Esophagus squamous epithelium (tissue), 5 donors: ENCODE measurements at places on chromosomes 2 and 18. TPM values are rescaled to one million over a fixed set of nuclear protein-coding genes. Genes with fewer than 3 reads are reported as not detected.

DNA sequence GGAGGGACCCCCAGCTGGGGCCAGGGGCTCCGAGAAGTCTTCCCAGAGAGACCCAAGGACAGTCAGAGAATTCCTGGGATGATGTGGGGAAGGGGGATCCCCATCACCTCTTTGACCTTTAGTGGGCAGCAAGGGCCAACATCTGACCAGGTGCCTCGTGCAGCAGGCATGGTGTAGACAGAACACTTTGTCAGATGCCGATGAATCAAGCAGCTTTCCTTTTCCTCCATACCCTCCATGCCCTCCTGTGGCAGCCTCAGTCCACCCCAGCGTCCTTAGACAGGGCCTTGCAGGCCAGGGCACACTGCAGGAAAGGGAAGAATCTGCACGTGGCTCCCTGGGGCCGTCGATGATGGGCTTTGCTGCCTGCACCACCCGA, 26.3 kb downstream of the GPR55 start:
- no peak overlapping the region for H3K4me3 ChIP-seq
- no peaks in the 10 kb centered on the region for H3K4me1 ChIP-seq
- H3K36me3 ChIP-seq = no peaks in the 10 kb centered on the region
- no peaks in the 10 kb centered on the region for H3K27me3 ChIP-seq

The CRYBA2 gene
- total RNA-seq = not detected

The MC5R gene
- not detected for total RNA-seq

DNA sequence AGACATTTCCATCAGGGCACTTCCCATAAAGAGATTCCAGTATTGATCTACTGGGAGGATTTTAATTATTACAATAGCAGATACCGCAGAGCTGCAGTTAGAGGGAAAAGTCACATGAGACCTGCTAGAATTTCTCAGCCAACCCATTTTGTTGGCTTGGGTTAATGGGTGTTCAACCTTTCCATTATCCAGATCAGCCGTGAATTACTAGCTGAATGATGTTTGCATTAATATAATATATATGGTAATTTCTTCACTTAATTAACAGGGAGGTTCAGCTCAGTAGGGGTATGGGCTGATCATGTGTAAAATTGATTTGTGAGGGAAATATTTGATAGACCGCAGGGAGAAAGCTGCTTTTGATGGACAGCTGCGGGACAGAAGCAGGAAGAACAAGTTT, 56.4 kb upstream of the OTX1 start:
- no peaks in the 10 kb centered on the region for H3K27me3 ChIP-seq
- no peak overlapping the region for H3K27ac ChIP-seq
- H3K4me1 ChIP-seq = no peaks in the 10 kb centered on the region
- no peak overlapping the region for H3K4me3 ChIP-seq
- peaks cover 88% of the 10 kb centered on the region for H3K36me3 ChIP-seq

- H3K27ac ChIP-seq = no peak overlapping the region
- no peaks in the 10 kb centered on the region for H3K36me3 ChIP-seq
- DNase-seq = no peak
- H3K27me3 ChIP-seq = no peaks in the 10 kb centered on the region
- H3K4me3 ChIP-seq = no peak overlapping the region
These were observed 23.9 kb downstream of the SP5 start for GRCh38 chr2:170739048-170739447.

The TBR1 gene
- total RNA-seq = not detected

The CCNYL1 gene
- total RNA-seq = 14.6 TPM

- no peak for DNase-seq
- H3K27ac ChIP-seq = no peak overlapping the region
These were observed 9.9 kb downstream of the NABP1 start for GRCh38 chr2:191687867-191688266.
